ENCODE measurements at places on chromosomes 2 and 18.
A peak's percentile ranks its signal among the peaks of the same experiment; 100 is the strongest.

DNA sequence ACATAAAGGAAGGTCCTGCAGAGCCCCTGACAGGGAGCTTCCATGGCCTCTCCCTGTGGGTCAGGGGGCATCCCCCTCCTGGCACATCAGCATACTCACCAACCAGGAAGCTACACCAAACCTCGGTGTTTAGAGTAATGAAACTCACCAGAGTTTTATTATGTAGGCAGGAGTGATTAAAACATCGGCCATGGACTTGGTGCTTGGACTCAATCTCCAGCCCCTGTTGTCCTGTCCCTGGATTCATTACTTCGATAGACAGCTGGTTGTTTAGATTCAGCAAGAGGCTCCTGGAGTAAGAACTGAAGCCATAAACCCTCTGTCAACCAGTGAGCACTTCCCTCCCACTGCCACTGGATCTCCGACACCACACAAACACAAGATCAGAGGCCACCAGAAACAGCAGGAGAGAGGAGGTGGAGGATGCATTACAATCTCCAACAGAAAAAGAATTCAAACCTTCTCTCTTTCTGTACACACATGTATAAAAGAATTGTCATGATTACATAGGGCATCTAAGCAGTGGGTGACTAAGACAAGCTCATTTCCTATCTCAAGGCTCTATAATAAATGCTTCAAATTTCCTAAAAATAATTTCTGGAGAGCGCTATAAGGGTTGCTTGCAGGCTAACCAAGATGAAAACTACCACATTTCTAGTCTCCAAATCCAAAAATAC is 27.2 kb downstream of the TBC1D8 start:
- no peak for DNase-seq

GRCh38 chr18:8654503-8655451 is 45.5 kb downstream of the RAB12 start:
- DNase-seq, result no peak

DNA sequence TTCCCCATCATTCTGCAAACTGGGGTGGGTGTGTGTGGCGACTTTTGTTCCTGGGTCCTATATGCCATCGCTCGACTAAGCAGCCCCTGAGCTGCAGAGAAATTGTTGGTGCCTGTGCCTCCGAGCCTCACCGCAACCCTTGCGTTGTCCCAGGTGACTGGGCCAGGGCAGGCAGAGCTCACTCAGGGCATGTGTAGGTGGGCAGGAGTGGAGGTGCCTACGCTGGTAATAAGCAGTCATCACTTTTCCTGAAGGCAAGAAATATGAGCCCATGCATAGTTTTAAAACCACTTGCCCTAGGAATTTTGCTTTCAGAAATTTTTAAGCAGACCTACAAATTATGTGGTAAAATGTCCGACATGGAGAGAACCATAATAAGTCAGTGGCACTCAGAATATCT is 197.8 kb downstream of the SMAD7 start:
- no peak for DNase-seq

DNA sequence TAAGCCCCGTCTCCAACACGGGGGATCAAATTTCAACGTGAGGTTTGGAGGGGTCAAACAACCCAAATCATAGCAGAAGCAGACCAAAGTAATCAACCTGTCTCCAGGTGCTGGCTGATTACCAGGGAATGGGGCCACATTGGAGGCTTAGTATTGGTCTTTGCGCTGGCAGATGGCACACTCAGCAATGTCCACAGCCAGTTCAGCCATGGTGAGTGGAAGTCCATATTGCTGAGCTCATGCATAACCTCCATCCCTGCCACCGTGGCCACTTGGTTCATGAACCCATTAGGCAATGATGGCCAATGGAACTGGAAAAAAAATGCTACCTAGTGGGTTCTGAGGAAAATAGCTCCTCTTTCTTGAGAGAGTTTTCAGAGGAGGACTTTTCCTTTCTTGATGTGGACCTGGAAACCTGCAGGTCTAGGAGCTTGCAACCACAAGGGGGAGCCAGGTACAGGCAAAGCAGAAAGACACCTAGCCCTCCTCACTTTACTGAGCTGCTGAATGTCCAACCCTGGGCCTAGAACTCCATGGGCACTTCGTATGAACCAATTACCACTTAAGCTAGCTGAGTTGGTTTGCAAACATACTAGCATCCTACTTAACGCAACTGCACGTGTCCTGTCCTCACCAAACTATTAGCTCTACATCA is 128.0 kb upstream of the GYPC start:
- peak; percentile 80 for DNase-seq

DNA sequence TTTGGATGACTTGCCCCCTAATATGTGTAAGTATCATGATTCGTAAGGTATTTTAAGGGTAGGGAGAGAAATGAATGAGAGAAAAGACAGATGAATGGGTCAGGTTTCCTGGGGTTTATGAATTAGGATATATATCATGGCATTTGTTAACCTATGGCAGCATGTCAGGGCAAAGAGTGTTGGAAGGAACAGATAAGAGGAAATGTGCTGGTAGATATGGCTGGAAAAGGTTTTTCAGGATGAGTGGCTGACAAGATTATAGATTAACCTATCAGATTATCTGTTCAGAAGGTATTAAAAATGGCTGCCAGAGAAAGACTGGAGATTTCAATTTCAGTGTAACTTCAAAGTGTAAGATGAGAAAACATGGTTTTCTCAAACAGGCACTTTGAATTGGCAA is 67.8 kb downstream of the SRBD1 start:
- no peak for DNase-seq

DNA sequence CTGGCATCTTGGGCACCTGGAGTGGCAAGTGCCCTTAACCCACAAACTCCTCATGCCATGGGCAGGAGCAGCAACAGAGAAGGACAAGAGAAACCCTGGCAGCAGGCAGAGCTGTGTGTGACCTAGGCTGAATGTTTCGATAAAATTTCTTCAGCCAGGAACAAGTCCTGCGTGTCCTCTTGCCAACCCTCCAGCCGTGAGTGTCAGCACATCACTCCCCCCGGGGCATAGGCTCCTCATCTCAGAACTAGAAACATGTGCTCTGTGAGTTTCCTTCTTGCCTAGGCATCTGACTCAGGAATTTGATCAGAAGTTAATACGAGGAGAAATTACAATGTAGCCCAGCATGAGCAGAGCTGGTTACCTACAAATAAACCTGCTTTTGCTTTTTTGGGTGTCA is 2.2 kb downstream of the ABCG8 start:
- no peak for DNase-seq

DNA sequence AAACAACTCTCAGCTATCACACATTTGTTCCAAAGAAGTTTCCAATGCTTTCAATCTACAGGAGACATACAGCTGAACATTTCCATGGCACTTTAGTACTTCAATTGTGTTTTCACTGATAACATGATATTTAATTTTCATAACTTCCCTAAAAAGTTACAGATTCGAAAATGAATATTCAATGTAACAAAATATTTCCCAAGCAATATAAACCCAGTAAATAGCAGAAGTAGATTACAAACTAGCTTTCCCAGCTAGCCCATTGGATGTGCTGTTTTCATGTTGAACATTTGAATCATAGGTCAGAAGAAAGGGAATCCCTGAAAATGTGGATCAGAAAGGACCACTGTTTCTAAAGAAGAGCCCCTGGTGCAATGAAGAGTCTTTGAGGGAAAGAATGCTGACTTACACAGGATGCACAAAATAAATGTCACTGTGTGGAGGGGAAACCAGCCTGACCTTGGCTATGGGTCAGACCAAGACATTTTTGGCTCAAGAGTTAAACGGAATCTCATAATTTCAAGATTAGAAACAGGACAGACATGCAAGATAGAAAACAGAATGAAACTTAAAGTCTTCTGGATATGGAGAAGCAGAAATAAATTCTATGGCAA is 22.5 kb downstream of the CYTIP start:
- DNase-seq, result no peak

DNA sequence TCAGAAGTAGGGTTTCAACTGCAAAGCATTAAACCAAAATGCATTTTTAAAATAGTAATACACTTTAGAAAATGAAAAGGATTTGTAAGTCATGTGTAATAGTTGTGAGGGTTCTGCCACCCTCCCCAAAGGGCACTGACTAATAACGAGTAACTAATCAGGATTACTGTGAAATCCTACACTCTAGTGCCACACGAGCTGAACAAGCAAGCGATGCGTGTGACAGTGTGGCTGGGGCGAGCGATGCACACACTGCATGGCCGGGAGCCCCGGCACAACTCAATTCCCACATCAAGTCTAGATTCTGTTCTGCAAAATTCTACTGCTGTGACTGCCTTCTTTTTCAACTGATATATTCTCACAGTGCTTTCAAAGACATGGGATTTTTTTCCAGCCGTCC is 156.4 kb downstream of the SEPTIN10 start:
- no peak for DNase-seq

GRCh38 chr18:50042611-50043010 is 152.3 kb downstream of the MYO5B start:
- no peak for DNase-seq

- no peak for DNase-seq
Observed at GRCh38 chr2:134261398-134262131, 7.7 kb downstream of the MGAT5 start.

GRCh38 chr2:44362207-44363015 is 664 bp downstream of the CAMKMT start:
- peak; percentile 58 for DNase-seq

- DNase-seq, result no peak
Observed at GRCh38 chr2:53826587-53827397, 33.0 kb downstream of the GPR75 start.

GRCh38 chr2:85557130-85557529 is 4.2 kb downstream of the GGCX start:
- DNase-seq, result no peak

GRCh38 chr2:207143215-207144172 is 22.3 kb downstream of the KLF7 start:
- DNase-seq, result peak; percentile 67

DNA sequence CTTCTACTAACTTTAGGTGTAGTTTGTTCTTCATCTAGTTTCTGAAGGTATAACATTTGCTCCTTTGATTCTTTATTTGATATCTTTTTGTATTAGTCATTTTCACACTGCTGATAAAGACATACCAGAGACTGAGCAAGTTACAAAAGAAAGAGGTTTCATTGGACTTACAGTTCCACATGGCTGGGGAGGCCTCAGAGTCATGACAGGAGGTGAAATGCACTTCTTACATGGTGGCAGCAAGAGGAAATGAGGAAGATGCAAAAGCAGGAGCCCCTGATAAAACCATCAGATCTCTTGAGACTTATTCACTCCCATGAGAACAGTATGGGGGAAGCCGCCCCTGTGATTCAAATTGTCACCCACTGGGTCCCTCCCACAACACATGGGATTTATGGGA is 544.4 kb upstream of the DSEL start:
- no peak for DNase-seq

DNA sequence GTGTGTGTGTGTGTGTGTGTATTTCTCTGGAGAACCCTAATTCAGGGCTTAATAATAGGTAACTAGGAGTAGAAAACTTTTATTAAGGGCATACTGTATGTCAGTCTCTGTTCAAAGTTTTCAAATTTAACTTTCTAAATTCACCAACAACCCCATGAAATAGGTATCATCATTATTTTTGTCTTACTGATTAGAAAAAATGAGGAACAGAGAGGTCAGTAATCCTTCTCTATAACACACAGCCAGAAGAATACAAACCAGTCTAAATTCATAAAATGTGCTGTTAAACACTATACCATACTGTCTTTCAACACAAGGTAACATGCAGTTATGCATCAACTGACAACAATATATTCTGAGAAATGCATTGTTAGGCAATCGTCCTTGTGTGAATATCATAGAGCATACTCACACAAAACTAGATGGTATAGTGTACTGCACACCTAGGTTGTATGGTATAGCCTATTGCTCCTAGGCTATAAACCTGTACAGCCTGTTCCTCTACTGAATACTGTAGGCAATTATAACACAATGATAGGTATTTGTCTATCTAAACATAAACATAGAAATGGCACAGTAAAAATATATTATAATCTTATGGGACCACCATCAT is 143.1 kb downstream of the PTH2R start:
- no peak for DNase-seq

DNA sequence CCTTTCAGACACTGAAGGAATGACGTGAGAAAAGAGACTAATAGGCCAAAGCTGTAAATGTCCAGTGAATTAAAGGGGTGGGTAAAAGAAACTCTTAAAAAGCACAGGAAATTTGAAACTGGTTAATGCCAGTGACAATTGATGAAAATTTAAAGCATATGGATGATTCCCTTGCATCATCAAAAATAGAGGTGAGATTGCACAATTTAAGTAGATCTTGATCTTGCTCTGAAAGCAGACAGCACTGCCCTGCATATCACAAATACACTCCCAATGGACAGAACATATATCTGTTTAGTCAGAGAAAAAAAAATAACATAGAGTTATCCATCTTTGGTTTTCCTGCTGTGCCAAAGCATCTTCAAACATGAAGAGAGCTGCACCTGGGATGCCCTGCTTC is 86.7 kb upstream of the UBE2E3 start:
- DNase-seq, result no peak

GRCh38 chr2:54239427-54239826 is 16.6 kb downstream of the TSPYL6 start:
- DNase-seq, result no peak

DNA sequence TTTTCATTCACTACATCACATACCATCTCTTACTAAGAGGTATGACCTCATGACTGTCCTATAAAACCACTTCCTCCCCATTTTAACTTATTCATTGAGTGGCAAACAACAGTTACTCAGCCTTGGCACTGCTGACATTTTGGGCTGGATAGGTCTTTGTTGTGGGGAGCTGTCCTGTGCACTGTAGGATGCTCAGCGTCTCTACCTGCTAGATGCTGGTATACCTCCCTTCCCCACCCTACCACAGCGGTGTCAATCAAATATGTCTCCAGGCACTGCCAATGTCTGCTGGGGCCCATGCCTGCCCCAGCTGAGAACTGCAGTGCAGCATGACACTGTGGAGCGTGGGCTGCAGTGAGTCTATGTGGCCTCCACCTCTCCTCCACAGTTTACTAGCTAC is 76.3 kb upstream of the MGAT4A start:
- no peak for DNase-seq

DNA sequence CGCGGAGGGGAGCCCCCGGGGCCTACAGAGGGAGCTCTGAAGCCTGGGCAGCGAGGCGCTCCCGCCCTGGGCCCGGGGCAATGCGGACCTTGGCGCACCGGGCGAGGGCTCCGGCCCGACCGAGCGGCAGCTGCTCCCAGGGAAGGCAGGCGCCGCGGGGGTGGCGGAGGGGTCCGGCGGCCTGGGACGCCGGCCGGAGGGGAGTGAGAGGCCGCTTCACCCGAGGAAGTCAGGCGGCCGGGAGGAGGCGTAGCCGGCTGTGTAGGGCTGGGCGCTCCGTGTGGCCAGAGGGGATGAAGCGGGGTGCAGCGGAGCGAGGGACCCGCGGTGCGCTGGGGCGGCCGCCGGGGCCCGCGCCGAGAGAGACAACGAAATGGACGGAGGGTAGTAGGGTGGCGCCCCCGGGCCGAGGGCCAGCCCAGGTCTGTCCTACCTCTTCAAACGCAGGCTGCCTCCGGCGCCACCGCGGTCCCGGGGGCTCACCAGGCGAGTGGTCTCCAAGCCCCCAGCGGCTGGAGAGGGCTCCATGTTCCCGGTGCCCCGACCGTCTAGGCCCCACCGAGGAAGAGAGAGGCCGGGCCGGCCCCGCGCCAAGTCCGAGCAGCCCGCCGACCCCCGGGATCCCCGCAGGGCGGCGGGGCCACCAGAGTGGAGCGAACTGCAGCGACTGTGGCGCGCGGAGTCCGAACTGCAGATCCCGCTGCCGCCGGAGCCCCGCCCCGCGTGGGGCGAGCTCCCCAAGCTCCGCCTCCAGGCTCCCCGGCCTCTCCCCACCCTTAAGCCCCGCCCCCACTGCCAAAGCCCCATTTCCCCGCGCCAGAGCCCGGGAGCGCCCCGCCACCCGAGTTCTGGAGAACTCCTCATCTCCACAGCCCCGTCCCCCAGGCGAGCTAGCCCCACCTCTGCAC is at the start of gene SLC30A3:
Gene SLC30A3, minus strand, starts transcription at position 669 of the 908 bp plus-strand sequence. Its CDS starts 141 bp downstream, at position 528.
- peak; percentile 88 for DNase-seq

GRCh38 chr2:142825861-142826260 is 51.6 kb upstream of the KYNU start:
- DNase-seq, result no peak
